ENCODE measurements at places on chromosomes 2 and 18.

GRCh38 chr2:218465987-218466633 is 47.2 kb downstream of the VIL1 start:
- DNase-seq, result peak; percentile 14

DNA sequence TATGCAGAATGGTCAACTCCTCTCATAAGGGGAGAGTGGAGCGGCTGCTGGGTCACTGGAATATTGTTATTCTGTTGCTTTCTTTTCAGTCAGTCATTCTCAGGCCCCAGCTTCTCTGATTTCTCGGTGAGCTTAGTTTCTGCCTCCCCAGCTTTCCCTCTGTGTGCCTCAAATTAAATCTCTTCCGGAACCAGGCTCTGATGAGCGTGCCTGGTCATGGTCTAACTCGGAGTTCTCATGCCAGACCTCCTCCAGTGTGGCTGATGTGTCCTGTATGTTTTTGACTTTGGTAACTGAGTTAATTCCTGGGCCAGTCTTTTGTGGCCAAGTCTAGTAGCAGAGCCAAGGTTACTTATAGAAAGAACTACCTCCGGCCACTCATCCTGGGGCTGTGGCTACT is 4.9 kb upstream of the STK11IP start:
- no peak for DNase-seq

DNA sequence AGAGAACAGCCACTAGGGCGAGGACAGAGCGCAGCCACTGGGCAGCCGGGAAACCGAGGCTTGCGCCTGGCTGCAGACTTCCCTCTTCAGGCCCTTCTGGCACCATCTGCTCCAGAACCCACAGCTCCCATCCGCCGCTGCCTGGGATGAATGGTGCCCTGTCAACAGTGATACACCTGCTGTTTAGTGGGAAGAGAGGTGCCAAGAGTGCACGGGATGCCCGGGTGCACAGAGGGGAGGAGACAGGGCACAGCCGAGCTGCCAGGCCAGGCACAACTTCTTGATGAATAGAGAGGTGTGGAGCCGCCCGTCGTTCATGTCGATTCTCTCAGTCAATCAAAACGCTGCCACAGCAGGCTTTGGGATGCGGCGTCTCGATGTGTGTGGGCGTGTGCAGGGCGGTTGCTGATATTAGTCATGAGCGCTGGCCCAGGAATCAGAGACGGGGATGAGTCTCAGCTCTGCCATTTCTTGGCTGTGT is 39.5 kb downstream of the RRM2 start:
- no peak for DNase-seq

GRCh38 chr2:29326926-29327325 is 211.7 kb downstream of the CLIP4 start:
- no peak for DNase-seq

GRCh38 chr2:38407111-38407682 is 30.1 kb upstream of the ATL2 start:
- no peak for DNase-seq

GRCh38 chr2:15546297-15547098 is 14.6 kb downstream of the NBAS start:
- DNase-seq, result no peak

- DNase-seq, result no peak
Measured at GRCh38 chr2:41326851-41327250, 721.0 kb upstream of the PKDCC start.

DNA sequence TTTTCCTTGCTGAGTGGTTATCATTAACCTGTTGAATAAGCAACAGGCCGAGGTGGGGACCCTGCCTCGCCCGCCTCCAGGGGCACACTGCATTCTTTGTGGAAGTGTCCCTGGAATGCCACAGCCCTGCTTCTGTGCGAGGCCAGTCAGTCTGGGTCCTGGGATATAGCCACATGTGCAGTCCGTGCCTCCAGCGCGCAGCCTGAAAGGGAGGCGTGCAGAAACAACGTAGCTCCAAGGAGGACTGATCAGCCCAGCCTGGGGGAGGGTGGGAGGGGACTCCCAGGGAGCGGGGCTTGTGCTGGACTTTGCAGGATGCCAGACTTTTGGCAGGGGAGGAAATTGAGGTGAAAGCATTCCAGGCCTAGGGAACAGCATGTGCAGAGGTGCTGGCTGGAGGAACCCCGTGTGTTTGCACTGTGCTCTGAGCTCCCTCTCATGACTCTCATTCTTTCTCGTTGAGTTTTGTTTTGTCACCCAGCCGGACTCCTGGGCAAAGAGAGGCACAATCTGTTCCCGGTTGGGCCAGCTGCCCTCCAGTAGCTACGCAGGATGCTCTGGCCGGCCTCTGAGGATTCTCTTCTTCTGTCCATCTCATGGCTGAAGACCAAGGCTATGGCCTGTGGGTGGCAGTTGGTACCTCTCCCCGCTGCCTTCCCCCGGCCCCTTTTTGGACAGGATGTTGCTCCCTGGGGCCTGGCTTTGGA is 39.7 kb downstream of the HPCAL1 start:
- no peak for DNase-seq

GRCh38 chr2:226410247-226410835 is 389.3 kb downstream of the IRS1 start:
- DNase-seq, result no peak

GRCh38 chr18:66046032-66046602 is 295.3 kb downstream of the CDH7 start:
- no peak for DNase-seq

- DNase-seq, result no peak
Measured at GRCh38 chr2:158599609-158600008, 142.9 kb downstream of the PKP4 start.

- DNase-seq, result no peak
Measured at GRCh38 chr2:121319941-121320340, 34.9 kb upstream of the TFCP2L1 start.

GRCh38 chr2:198405311-198405710 is 600.9 kb downstream of the PLCL1 start:
- DNase-seq, result no peak

DNA sequence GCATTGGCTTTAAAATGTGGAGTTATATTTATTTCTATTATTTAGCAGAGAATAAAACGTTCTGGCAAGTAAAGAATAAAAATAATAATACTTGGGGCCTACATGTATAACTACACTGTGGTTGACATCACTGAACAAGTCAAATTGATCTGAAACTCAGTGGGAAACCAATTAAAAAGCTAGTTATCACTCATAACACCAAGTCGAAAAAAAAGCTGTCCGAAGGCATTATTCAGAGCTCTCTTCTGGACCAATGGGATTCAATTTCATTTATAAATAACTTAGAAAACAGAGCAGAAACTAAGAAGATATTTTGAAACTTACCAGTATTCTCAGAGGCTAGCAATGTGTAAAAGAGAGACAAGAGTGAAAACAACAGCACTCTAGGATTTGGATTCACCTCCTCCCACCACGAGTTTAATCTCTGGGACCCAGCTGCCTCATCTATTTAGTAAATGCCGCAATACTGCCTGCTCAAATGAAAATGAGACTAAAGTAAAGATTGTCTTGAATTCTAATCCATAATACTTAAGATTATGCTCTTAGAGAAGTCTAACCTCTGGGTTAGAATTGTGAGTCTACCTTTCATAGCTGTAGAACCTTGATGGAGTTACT is 128.4 kb downstream of the NBAS start:
- no peak for DNase-seq

DNA sequence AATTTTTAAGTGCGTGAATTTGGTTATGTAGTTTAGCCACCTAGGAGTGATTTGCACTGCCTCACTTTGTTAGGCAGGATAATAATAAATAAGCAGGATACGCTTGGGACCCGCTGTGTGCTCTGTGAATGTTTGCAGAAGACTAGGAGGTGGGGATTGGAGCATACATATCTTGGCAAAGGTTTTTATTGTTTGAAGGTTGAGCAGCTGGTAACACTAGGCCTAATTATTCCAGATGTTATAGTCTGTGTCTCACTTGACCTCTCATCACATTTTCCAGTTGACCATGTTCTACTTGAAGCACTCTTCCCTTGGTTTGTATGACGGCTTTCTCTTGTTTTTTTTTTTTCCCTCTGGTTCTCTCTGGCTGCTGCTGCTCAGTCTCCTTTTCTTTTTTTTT is 42.7 kb downstream of the FHOD3 start:
- no peak for DNase-seq

GRCh38 chr2:196073521-196073920 is 4.9 kb upstream of the DNAH7 start:
- DNase-seq, result no peak

DNA sequence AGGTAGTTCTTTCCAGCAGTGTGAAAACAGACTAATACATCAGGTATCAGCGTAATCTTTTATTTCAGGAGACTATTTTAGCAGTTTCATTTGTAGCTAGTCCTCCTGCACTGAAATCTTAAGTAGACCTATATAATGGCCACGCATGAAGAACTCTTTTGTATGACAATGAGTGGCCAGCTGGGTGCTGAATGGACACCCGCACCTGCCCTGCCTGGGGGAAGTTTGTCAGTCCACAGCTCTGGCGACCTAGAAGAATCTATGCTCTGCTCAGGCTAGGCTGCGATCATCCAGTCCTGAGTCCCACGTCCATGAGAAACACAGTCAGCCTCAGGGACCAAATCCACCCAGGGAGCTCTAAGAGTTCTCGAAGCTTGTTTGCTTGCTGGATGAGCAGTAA is 709.2 kb upstream of the ID2 start:
- DNase-seq, result no peak

DNA sequence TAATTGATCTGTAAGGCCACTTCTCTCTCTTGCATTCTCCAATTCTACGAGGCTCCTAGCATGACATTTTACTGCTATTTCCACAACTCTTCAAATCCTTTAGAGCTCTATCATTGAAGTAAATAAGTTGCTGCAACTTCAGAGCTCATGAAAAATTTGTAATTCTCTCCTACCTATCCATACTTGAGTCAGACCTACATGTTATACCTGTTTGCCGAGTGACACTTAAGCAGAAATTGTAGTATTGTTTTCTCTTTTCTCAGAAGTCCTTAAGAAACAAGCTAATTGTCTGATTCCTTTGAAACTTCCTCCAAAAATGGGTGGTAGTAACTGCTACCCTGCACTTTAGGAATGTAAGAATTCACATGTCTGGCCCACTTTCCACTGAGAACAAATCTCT is 26.1 kb downstream of the GALM start:
- no peak for DNase-seq
